ENCODE measurements at places on chromosomes 5 and 9.

- no peak for DNase-seq
These were observed 2.3 kb upstream of the OR13J1 start for GRCh38 chr9:35872505-35872904.

GRCh38 chr9:128747241-128747640 lies 23.3 kb upstream of the ZDHHC12 start:
- no peak for DNase-seq

DNA sequence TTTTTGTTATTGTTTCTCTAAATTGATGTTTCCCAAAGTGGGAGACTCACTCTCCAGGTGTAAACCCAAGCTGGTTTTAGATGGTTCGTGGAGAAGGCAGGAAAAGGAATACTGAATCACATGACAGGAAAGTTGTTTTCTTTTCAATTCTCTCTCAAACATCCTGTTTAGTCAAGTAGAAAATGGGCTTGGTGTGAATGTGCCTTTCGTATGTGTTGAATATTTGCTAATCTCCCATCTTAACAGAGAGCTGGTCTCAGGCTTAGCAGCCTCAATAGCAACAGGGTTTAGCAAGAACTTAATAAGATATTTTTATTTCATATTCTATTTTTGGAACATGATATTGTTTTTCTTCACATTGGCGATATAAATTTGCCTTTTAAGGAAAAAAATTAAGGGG lies 119.7 kb downstream of the INSYN2B start:
- no peak for DNase-seq

- no peak for DNase-seq
These were observed 18.7 kb upstream of the RASGRF2 start for GRCh38 chr5:80941496-80941895.

GRCh38 chr9:20405078-20405477 lies 217.2 kb downstream of the MLLT3 start:
- DNase-seq, result no peak

- no peak for DNase-seq
These were observed 398.8 kb downstream of the ENC1 start for GRCh38 chr5:74241751-74242140.

GRCh38 chr5:44809956-44810420 lies 1.2 kb downstream of the MRPS30 start:
- DNase-seq, result no peak

- no peak for DNase-seq
These were observed 43.9 kb downstream of the ARRDC3 start for GRCh38 chr5:91339063-91339705.

- no peak for DNase-seq
These were observed 2.6 kb upstream of the SLC6A3 start for GRCh38 chr5:1447671-1448361.

DNA sequence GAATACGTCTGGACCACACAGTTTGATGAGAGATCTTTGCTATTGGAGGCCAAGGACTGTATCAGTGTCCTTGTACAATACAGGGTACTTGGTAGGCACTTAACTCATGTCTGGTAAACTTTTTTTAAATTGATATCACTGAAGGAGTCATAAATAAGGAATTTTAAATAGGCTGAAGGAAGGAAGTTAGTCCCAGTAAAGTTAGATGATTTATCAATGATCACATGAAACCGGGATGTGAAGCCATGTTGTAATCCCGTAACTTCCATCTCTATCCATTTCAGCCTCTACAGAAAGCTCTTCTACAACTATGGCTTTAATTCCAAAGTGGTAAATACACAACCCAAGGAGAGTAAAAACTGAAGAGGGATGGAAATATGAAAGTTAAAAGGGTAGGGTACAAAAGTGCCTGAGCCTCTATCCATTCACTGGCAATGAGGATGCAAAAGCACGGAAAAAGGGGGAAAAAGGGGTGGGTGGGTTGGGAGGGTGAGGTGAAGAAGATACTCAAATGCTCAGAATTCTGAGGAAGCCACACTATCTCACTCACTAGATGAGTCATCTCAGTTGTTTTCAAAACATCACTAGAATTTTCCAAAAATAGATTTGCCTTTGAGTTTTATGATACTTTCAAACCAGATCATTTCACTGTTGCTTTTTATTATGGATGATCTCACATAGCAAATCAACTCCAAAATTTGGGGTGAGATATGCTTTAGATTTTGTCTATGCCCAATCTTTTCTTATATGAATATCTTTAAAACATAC lies 1053.5 kb downstream of the NR2F1-AS1 start:
- no peak for DNase-seq

GRCh38 chr9:126838055-126838811 lies 22.2 kb upstream of the ZBTB34 start:
- DNase-seq, result no peak

DNA sequence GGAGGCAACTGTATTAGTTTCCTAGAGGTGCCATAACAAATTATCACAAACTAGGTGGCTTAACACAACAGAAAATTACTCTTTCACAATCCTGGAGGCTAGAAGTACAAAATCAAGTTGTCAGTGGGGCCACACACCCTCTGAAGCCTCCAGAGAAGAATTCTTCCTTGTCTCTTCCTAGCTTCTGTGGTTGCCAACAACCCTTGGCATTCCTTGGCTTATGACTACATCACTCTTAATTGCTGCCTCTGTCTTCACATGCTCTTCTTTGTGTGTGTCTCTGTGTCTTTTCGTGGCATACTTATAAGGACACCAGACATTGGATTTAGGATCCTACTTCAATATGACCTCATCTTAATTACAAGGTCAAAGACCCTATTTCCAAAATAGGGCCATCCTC lies 327.5 kb downstream of the CHSY3 start:
- no peak for DNase-seq

- DNase-seq, result no peak
These were observed 7.7 kb upstream of the TRAF1 start for GRCh38 chr9:120934281-120934680.

- no peak for DNase-seq
These were observed 130.7 kb upstream of the TBCA start for GRCh38 chr5:77906806-77907205.

- DNase-seq, result no peak
These were observed 10.9 kb upstream of the FCN1 start for GRCh38 chr9:134928436-134929192.

GRCh38 chr5:122874179-122874875 lies 28.9 kb downstream of the SNX24 start:
- DNase-seq, result no peak

DNA sequence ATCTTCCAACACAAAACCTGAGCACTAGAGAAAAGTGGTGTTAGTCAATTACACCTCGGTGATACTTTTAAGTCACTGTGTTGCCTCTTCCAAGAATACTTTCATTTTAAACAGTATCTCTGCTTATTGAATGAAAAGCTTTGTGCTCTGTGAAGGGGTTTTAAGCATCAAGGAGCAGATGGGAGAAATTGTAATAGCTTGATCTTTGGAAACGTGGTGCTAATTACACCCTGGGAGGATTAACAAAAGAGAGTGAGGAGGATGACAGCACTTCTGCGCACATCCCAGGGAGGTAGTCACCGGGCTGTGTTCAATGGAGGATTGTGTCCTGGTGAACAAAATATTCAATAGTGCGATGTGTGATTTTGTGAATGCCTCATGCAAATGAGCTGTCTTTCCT lies 477.4 kb upstream of the ADAMTS16 start:
- DNase-seq, result no peak

- no peak for DNase-seq
These were observed 20.2 kb upstream of the SMIM15 start for GRCh38 chr5:61182449-61182848.

GRCh38 chr5:3269395-3270169 lies 326.1 kb upstream of the IRX1 start:
- DNase-seq, result no peak

GRCh38 chr5:96870094-96871026 lies 5.9 kb upstream of the ERAP2 start:
- no peak for DNase-seq

GRCh38 chr5:151270599-151270998 lies 17.6 kb downstream of the GM2A start:
- no peak for DNase-seq

DNA sequence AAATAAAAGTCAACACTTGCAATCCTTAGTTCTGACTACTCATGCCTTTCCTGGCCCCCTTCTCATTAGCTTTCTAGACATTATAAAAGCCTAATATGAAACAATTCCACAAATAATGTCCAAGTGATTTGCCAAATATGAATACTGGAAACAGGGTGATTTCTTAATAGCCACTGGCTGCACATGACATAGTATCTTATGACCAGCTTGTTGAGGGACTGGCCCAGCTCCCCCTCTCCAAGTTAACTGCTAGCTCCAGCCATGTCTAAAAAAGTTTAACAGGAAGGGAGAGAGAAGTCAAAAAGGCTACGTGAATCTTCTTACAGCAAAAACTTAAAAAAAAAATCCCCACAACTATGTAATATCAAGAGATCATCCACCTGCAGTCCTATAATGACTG lies 1.5 kb downstream of the CERT1 start:
- no peak for DNase-seq

- DNase-seq, result no peak
These were observed 818.8 kb upstream of the WWC1 start for GRCh38 chr5:167472566-167473108.

- no peak for DNase-seq
These were observed 9.1 kb downstream of the ARHGAP26 start for GRCh38 chr5:142779163-142779840.

DNA sequence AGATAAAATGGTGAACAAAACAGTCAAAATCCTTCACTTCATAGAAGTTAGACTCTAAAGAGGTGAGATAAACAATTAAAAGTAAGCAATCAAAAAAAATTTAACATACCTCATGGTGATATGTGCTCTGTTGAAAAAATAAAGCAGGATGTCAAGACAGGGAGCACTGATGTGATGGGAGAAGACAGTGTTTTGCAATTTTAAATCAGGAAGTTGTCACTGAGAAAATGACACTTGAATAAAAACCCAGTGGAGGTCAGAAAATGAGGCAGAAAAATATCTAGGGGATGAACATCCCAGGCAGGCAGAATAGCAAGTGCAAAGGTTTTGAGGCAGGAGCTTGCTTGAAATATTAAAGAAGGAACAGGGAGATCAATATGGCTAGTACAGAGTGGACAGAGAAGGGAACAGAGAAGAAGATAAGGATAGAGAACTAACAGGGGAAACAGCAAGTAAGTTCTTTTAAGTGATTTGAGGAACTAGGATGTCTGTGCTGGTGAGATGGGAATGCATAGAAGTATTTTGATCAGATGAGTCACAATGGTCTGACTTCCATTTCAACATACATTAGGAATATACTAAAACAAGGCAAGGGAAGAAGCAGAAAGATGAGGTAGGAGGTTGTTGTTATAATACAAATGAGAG lies 130.4 kb downstream of the CHSY3 start:
- DNase-seq, result no peak

GRCh38 chr9:130117816-130118632 lies 54.2 kb upstream of the NCS1 start:
- DNase-seq, result no peak

GRCh38 chr5:72649449-72649848 lies 142.2 kb upstream of the ZNF366 start:
- no peak for DNase-seq

- no peak for DNase-seq
These were observed 18.7 kb downstream of the ERGIC1 start for GRCh38 chr5:172852490-172853354.

DNA sequence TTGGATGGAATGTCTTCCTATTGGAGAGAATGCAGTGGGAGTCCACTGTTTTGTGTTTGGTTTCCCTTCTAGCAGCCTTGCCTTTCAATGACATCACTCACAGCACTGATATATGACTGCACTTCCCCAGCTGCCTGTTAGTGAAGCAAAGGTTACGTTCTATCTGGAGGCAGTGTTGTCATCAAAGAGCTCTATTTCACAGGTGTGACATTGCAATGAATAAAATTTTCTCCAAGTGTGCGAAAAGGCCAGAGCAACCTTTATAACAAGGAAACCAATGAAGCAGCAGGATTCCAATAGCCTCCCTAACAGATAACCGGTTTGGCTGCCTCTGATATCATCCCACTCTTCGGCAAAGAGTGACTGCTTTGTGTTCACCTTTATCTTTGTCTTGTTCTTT lies 523.5 kb upstream of the ZNF608 start:
- DNase-seq, result no peak

DNA sequence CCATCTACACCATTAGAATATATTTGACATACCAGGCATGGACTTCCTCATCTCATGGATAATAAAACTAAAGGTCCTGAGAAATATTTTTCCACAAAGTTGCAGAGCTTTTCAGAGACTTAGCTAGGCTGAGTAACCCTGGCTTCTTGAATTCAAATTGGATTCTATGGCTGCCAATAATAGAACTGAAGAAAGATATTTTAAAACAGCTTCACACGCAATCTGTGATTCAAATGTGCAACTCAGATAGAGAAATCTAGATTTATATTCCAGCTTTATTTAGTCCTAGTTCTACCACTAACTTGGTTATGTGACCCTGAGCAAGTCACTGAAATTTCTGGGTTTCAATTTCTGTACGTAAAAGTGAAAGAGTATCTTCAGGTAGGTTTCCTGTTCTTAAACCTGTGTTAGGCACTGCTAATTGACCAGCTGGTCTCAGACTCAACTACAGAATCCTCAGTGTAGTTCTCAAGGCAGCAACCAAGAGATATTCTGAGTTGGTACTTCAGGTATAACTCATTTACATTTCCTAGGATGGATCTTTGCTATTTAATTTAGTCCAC lies 235.3 kb downstream of the GABRB2 start:
- no peak for DNase-seq

DNA sequence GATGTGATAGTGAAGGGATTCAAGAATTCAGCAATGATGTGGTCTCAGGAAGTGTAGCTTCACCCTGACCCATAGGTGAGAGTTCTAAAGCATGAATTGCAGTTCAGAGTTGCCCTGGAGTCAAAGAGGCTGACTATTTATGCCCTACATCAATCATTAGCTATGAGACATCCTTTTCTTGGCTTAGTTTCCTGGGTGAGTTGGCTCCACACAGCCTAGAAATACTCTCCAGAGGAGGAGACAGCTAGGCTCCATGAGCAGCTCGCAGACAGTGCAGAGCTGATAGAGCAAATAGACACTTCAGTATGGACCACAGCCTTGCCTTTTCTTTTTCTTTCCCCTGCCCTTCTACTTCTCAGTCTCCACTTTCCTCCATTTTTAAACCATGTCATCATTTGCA lies 1651.8 kb downstream of the MAT2B start:
- no peak for DNase-seq

GRCh38 chr5:157766442-157766841 lies 22.9 kb downstream of the LSM11 start:
- DNase-seq, result no peak

- DNase-seq, result no peak
These were observed 7.2 kb downstream of the NDUFS6 start for GRCh38 chr5:1808439-1808838.

GRCh38 chr5:37506722-37507121 lies 127.6 kb downstream of the WDR70 start:
- no peak for DNase-seq

DNA sequence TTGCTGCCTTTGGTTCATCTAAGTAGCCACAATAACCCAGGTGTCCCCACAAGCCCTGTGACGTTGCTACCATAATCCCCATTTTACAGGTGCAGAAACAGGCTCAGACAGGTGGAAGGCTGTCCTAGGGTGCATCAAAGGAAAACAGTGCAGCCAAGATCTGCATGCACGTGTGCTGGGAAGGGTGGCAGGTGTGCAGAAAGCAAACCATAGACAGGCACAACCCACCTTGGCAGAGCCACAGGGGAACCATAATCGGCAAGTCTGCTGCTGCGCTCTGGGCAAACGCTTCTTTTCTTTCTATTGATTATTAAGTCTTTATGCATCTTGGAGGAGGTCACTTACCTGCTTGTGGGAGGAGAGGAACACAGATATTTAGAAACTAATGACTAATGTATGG lies 7.1 kb downstream of the NSG2 start:
- DNase-seq, result no peak
